GOT3 (cell line): ENCODE measurements at places on chromosomes 12 and 14.
A peak's percentile ranks its signal among the peaks of the same experiment; 100 is the strongest.

DNA sequence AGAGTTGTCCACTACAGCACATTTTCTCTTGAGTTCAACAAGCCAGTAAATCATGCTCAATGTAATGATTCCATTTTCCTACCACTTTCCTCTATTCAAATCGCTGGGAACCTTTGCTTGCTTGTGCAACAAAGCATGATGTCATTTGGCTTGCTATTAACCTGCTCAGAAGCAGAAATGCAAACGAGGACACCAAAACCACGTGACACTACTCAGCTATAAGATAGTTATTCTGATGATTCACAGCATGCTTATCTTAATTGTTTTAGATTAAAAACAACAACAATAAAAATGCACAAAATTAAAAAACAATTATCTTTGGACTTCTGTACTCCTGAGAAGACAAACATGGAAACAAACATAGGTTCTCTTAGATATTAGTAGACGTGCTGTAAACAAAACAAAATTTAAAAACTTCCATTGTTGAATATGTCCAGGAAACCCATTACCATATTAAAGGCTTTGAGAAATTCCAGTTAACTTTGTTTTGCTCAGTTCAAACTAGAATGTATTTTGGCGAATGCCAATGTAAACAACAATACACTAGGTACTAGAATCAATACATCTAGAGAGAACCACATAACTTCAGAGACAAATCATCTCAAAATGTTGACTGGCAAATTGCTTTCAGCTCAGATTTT, 77.5 kb upstream of the KRAS start:
- no peak for DNase-seq

- no peak for DNase-seq
Measured at GRCh38 chr12:45828402-45828801, 98.9 kb downstream of the ARID2 start.

DNA sequence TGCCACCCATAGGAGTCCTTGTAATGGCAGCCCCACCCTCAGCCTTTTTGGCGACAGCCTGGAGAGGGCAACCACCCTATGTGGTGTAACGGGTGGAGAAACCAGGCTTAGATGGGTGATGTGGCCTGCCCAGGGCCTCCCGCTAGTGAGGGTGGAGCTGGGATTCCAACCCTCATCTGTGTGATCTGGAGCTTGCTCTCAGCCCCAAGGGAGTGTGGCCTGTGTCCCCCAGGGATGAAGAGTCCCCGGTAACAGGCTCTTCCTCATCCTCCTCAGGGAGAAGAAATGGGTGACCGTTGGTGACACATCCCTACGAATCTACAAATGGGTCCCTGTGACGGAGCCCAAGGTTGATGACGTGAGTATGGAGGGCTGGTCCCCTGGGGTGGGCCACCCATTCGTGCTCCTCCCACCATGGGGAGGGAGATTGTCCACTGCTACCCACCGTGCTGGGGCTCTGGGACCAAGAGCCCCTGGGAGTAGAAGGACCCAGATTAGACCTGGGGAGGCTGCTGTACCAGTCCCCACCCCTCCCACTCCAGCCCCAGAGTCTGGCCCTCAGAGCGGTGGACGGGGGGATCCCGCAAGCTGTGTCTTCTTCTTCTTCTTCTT, 8.8 kb downstream of the BCL7A start:
- DNase-seq, result no peak

GRCh38 chr14:79583738-79584408, 627.4 kb downstream of the DIO2 start:
- no peak for DNase-seq

DNA sequence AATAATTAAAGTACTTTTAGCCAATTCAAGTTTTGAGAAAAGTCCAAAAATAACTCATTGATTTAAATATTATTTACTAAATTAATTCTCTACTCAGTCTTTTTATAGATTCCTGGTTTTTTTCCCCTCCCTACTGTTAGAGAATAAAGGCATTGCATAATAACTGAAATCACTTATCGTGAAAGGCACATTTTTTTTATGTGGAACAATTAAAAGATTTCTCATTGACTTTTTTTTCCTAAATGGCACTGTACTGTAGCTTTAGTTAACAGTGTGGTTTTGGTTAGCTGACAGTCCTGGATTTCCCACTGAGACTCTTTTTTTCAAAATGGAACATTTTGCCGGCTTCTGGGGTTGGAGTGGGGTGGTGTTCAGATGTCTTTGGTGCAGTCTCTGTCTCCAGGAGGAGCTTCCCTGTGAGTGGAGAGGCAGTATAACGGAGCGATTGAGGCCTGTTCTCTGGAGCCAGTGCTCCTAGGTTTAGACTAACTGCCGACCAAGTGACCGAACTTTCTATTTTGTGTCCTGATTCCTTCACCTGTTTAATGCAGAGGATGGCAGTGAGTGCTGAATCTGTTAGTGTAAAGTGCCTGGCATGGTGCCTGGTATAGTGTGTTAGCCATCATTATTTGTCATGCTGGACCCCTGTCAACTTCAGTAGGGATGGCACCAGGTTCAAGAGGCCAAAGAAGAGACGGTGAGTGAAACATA, 117.7 kb downstream of the ADCK1 start:
- no peak for DNase-seq

DNA sequence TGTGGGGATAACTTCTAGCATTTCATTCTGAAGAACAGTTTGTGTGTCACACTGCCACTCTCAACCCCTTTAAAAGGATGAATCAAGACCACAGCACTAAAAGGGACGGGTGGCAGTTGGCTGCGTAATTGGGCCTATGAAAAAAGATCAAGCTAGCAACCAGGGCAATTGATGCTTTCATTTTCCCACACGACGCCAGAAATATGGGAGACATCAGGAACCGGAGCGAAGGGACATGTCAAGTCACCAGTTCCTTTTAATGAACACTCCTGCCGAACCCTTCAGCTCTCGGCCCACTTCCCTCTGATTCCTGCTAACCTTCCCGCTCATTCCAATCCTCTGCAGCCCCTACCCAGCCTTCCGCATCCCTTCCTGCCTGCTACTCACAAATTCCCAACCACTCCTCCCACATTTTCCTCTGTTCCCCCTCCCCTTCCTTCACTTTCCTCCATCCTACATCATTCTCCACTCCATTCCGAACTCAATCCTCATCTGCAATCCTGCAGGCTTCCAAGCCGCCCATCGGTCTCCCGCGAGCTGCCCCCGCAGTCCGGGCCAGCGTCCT, 753 bp downstream of the CSRNP2 start:
- peak; percentile 83 for DNase-seq

GRCh38 chr14:52443506-52443905, 108.8 kb downstream of the TXNDC16 start:
- no peak for DNase-seq

GRCh38 chr12:132542661-132543060, 52.7 kb downstream of the FBRSL1 start:
- DNase-seq, result no peak

DNA sequence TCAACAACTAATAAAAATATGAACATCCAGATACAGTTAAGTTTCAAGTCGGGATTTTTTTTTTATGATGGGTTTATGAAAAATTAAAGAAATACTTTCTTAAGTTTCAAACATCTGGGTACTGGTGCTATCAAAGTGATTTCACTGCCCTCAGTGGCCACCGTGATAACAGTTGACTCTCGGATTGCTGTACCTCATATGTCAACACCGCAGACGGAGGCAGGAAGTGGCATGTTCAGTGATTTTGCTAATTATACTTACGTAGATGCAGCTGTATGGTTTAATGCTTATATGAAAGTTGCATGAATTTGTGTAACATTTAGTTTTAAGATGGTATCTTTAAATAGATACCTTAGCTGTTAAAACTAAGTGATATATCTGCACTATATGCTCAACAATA, 20.8 kb upstream of the FBLN5 start:
- no peak for DNase-seq

- DNase-seq, result no peak
Measured at GRCh38 chr12:124713436-124714082, 146.1 kb upstream of the NCOR2 start.

DNA sequence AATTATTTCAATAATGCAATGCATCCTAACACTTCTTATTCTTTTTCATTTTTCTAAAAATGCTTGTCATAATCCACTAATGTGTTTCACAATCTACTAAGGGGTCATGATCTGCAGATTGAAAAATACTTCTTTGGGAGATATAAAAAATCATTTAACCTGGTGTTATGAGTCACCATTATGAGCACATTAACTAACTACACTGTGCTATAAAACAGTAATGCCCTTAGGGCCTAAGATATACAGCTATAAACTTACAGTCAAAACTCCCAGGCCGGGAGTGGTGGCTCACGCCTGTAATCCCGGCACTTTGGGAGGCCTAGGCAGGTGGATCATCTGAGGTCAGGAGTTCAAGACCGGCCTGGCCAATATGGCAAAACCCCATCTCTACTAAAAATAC, 14.2 kb downstream of the ATXN2 start:
- DNase-seq, result no peak

DNA sequence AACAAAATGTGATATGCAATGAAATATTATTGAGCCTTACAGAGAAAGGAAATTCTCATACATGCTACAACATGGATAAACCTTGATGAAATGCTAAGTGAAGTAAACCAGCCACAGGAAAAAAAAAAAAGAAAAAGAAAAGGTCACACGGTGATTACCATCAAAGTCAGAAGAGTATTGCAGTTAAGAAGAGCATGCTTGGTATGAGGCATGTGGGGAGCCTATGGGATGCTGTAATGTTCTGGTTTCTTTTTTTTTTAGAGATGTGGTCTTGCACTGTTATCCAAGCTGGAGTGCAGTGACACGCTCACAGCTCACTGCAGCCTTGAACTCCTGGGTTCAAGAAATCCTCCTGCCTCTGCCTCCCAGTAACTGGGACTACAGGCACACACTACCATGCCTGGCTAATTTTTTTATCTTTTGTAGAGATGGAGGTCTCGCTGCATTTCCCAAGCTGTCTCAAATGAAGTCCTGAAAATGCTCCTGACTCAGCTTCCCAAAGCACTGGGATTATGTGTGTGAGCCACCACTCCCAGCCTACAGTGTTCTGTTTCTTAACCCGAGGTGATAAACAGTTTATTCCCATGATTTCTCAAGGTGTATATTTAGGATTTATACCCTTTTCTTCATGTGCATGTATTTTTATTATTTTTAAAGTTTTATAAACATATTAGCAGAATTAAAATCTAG, 96.2 kb downstream of the SEC23A start:
- DNase-seq, result no peak

DNA sequence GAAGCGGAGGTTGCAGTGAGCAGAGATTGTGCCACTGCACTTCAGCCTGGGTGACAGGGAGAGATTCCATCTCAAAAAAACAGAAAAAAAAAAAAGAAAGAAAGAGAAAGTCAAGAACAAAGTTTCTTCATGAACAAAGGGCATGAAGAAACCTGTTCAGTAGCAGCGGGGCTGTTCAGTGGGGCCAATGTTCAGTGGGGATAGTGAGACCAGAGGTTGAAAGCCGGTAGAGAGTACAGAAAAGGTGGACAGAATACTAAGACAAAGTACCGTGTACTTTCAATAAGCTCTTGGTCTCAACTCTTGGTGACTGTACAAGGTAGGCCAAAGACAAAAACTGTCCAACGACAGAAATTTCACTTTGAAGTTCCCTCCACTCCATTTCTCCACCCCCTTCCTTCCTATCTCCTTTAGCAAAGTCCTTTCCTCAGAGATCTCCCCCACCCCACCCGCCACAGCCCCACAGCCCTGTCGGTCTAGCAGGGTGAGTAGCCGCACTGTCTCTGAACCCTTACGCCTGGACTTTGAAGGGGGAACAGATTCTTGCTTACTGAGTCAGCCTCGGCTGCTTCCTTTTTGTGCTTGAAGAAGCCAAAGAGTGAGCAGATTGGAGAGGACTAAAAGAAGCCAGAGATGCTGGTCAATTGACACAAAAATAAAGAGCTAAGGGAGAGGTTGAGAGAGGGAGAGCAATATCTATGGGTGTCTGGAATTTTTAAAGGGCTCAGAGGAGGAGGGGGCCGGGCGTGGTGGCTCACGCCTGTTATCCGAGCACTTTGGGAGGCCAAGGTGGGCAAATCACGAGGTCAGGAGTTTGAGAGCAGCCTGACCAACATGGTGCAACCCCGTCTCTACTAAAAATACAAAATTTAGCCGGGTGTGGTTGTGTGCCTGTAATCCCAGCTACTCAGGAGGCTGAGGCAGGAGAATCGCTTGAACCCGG, 44.2 kb upstream of the FOS start:
- DNase-seq, result no peak

- no peak for DNase-seq
Measured at GRCh38 chr14:94304243-94304642, 11.2 kb upstream of the SERPINA10 start.

DNA sequence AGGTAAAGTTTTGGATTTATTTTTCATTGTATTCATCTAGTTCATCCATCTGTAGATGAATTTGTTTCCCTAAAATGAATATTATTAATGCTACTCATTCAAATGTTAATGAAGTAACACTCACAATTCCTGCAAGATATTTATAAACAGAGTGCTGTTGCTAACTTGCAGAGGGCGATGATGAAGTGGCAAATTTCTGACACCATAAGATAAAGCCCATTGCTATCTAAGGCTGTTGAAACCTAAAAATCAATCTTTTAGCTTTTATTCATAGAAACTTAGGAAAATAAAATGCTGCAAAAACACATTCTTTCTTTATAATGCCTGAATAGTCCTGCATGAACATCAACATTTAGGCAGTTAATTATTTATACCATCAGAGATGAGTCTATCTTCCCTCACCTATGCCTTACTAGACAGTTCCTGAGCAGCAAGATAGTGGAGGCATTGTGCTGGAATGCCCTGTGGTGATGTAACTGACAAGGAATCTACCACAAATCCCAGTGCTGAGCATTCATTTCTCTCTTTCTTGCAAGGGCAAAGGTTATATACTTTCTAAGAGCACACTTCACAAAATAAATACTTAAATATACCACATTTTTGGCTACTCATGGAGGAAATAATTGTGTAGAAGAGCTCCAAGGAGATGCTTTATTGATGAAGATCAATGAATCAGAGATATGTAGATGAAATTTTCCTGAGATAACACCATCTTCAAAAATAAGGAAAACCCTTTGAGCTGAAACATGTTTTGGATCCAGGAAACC, 57.6 kb downstream of the LMNTD1 start:
- no peak for DNase-seq

- no peak for DNase-seq
Measured at GRCh38 chr14:57323721-57324120, 55.0 kb downstream of the AP5M1 start.

DNA sequence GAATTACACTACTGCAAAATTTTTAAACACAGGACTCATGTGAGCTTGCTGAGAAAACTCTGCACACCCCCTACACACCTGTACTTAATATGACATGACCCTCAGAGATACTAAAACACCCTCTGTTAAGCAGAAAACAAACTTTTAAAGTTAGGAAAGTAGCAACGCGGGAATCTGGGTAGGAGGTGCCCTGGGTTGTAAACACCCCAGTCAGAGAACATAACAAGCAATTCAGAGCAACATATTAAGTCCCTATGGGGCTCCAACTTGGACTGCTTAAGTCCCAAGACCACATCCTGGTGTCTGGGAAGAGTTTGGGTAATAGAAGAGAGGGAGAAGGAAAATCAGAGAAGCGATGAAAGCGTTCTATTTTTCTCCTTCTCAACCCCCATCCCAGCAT, 1.2 kb downstream of the ATF7 start:
- no peak for DNase-seq

DNA sequence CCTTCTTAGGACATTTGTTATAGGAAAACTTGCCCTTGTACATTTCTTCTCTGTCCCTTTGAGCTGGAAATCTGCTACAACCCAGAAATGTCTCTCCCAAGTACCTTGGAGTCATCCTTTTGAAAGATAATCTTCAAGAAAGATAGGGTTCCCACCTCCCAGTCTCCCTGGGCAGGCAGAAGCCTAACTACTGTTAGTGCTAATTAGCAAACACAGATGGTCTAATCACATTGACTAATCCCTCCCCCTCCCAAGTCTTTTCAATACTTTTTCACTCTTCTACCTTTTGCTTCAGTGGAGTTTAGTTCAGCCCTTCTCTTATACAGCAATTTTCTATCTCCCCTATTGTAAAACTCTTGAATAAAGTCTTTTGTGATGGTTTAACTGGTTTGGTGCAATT, 129.8 kb upstream of the PPFIA2 start:
- no peak for DNase-seq
